ENCODE measurements at places on chromosomes 3 and 15.

GRCh38 chr3:193840111-193840641, 247.2 kb downstream of the OPA1 start:
- no peak for DNase-seq

GRCh38 chr3:180416111-180416594, 185.8 kb upstream of the TTC14 start:
- DNase-seq = no peak

DNA sequence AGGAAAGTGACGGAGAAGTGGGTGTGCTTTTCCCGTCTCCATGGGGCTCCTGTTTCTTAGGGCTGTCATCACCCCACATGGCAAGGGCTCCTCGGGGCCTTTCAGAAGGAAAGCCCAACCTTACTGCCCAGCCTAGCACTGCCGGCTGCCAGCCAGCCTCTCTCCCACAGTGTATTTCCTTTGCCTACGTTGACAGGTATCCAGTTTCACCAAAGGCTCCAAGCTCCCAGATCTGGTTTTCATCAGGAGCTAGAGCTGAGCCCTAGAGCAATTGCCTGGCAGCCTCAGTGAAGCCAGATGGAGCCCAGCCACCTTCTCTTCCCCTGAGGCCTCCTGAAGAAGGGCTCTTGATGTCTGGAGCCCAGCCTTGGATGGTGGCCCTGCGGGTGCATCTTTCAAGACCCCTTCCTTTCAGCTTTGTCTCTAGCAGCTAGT, 20.2 kb downstream of the CRABP1 start:
- no peak for DNase-seq

DNA sequence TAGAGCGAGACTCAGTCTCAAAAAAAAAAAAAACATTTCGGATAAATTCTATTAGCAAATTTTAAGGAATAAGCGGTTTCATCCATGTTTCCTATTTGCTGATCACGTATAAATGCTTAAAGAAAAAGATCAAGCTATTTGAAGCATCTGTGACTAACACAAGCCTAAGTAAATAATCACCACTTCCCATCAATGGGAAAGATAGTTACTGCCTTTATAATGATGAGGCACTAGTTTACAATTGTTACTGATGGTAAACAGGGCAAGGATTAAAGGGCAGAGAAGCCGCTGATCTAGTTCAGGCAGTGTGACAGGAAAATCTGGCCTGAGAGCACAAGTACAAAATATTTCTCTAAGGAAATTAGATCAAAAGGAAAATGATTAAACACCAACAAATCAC, 13.7 kb downstream of the CLPX start:
- no peak for DNase-seq

DNA sequence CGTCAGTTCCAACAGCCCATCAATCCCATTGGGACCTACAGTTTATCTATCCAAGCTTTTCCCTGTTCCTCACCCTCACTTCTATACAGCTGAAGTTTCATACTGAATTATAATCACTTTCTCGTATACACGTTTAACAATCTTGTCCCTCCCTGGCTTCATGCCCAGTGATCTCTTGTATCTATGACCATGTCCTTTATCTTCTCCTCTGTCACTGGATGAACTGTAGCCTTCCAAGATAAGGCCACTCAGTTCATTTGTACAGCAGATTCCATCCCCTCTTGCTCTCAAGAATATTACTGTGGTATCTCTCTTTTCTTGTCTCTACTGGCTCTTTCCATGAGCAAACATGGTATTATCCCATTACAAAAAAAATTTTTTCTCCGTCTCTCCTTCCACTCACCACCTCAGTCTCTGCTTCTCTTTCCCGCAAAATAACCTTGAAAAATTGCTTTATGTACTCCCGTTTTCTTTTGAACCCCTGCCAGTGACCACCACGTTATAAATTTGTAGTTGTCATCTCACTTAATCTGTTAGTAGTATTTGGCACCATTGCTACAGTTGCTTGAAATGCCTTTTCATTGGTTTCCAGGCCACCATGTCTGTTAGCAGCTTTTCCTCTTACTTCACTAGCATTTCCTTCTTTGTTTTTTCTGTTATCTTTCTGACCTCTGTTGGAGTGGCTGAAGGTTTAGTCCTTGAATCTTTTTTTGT, 9.4 kb downstream of the CTNNB1 start:
- no peak for DNase-seq

- no peak for DNase-seq
These were observed 95.6 kb downstream of the OCA2 start for GRCh38 chr15:28003302-28004037.

DNA sequence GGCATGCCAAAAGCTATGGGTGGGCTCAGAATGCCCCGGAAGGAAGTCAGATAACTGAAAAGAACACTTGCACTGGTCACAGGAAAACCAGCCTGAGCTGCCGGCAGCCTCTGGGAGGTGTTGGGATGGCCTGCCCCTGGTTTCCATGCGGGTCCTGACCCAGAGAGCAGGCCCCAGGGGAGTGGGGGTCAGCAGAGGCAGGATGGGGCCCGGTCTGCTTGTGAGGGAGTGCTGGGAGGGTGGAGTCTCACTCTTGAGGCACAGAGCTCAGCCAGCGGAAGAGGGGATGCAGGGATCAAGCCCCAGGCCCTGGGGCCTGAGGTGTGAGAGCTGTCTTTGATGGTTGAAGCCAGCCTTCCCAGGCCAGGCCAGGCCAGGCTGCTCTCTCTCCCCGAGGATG, 2.4 kb upstream of the RPUSD3 start:
- DNase-seq = no peak

DNA sequence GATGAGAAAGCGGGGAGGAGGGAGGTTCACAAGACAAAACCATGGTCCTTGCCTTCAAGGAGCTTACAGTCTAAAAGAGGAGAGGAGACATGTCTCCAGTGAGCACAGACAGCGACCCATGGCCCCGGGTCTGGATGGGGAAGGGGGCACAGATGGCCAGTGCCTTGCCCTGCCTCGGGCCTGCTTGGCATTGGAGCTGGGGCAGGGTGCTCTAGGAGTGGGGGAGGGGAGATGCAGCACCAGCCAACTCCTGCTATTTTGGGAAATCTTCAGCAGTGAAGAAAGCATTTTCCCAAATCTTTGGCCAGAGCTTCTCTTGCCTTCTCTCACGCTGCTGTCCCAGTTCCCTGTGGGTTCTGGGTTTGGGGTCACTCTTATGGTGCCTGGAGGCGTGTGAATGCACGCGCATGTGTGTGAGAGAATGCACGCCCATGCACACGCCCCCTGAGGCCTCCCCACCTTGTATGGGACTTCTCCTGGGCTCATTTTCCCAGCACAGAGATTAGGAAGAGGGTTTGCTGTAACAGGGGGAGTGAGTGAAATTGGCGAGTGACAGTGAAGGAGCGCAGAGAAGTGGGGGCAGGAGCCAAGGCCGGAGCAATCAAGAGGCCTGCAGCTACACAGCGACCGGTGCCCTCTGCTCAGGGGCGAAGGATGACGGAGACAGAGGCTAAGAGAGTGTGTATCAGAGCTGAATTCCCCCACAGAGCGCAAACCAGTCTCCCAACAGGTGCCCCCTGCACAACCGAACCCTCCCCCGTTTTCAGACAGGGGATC, 71.5 kb downstream of the SEMA5B start:
- no peak for DNase-seq

DNA sequence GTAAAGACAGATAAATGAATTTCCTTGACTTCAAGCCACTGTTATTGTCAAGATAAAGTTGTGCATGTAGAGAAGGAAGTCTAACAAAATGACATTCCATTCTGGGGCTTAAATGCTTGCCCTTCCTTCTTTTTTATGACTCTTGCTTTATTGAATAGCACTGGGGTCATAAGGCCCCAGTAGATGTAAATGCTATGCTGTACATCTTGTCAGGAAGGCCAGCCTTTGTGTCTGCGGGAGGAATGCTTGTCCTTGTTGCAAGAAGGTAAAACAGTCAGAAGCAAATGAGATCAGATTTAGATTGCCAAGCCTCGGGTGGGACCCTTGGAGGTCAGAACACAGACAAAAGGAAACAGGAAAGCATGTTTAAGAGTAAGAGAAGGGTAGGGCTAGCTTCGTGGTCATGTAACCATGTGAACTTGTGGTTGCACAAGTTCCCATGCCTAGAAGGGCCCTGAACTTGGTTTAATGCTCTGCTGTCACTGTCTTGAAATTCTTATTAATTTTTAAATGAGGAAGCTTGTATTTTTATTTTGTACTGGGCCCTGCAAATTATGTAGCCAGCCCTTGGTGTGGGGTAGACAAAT, 81.5 kb downstream of the PPM1L start:
- DNase-seq = no peak

- no peak for DNase-seq
These were observed 35.7 kb downstream of the TRANK1 start for GRCh38 chr3:36909181-36909580.

GRCh38 chr3:133676336-133677118, 14.8 kb upstream of the TOPBP1 start:
- no peak for DNase-seq

- no peak for DNase-seq
These were observed 66.6 kb downstream of the DUT start for GRCh38 chr15:48397841-48398240.

DNA sequence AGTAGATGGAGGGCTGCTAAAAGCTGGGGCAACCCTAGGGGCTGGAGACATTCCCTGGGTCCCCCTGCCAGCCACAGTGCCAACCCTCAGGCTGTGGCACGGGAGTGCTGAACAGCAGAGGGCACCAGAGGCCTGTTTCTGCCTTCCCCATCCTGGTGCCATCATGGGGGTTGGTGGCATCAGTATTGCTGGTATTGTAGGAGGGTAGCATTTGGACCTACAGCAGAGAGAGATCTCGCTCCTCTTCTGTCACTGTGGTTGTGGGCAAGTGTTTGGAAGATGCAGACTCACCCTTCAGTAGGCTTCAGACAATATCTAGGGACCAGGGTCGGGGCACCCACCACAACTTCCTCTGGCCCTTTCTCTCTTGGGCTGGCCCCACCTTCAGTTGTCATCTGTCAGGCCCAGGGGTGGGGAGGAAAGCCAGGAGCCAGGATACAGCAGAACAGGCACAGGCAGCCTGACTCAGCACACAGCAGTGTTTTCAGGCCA, 123.5 kb downstream of the RPLP1 start:
- no peak for DNase-seq

DNA sequence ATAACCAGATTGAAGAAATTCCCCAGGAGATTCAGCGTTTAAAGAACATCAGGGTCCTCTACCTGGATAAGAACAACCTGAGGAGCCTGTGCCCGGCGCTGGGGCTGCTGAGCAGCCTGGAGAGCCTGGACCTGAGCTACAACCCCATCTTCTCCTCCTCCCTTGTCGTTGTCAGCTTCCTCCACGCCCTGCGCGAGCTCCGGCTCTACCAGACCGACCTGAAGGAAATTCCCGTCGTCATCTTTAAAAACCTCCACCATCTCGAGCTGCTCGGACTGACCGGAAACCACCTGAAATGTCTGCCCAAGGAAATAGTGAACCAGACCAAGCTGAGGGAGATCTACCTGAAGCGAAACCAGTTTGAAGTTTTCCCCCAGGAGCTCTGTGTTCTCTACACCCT, 9.4 kb upstream of the LRRC34 start:
- no peak for DNase-seq

DNA sequence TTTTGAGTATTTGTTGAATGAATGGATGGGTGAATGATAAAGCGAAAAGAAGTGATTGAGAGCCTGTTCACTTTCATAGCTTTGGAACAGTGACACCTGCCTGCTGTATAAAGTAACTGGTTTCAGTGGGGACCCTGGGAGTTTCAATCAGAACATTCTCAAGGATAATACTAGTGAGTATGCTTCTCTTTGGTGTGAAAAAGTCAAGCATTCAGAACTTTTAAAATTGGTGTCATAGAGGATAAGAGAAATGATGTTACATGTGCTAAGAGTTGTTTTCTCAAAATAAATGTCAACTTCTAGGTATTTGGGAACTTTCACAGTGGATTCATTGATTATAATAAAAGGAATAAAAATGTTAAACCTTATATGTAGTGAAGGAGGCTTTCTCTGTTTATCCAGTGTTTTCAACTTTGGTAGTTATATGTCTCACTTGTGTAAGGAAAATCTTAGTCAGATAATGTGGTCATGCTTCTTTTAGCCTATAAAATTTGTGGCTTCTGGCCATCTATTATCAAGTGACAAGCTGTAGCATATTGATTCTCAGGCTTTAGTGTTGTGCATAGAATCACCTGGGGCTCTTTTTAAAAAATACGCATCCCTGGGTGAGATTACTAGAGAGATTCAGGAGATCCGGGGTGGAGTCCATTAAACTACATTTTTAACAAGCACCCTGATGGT, 11.9 kb downstream of the LRCH3 start:
- DNase-seq = no peak

- DNase-seq = no peak
These were observed 376.6 kb downstream of the MAGI1 start for GRCh38 chr3:65662095-65662494.

GRCh38 chr3:145557405-145557804, 603.6 kb downstream of the PLOD2 start:
- peak; percentile 81 for DNase-seq

GRCh38 chr15:95296643-95297042, 1033.9 kb upstream of the NR2F2 start:
- DNase-seq = no peak

GRCh38 chr3:15783361-15783969, 14.3 kb downstream of the ANKRD28 start:
- no peak for DNase-seq

- DNase-seq = no peak
These were observed 28.3 kb upstream of the GALNT15 start for GRCh38 chr3:16146015-16146730.

GRCh38 chr15:39153058-39153714, 427.7 kb upstream of the THBS1 start:
- DNase-seq = no peak

DNA sequence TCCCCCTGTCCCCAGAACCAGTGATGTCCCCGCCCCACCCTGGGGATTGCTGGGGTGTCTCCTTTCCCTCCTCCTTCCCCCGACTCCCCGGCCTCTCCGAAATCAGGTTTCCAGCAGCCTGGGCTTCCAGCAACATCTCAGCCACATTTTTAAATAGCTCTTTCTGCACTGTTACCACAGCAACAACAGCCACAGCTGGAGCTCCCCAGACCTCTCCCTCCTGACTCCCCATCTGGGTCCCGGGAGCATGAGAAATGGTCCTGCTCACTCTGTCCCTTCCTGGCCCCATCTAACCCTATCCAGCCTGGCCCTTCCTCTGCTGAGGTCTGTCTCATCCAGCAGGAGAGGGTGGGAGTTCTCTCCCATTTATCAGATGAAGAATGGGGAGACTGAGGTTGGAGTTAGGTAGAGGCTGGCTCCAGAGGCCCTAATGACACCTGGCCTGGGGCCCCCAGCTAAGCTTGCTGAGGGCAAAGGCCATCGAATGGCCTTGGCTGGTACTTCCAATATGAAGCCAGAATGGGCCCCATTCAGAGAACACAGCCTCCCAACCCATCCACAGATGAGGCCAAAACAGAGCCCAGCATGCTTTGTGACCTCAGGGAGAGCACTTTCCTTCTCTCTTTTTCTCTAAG, 1.5 kb downstream of the CAMK1 start:
- DNase-seq = no peak

DNA sequence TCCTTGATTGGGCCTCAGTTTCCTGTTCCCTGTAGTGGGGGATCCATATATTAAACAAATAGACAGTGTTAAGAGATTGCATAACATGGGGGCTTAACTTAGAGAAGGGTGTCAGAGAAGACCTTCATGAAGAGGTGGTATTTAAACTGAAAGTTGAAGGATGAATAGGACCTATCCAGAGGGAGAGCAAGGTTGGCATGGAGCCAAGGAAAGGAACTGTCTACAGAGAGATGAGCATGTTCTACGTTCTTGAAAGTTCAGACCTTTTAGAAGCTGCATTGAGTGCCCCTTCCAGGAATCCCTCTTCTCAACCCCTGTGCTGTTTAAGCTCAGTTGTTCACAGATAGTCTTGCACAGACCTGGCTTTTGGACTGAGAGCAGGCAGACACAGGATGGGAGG, 2.4 kb downstream of the HTD2 start:
- DNase-seq = no peak

GRCh38 chr3:35484929-35485530, 154.3 kb upstream of the ARPP21 start:
- no peak for DNase-seq

GRCh38 chr15:70280781-70281180, 183.1 kb upstream of the TLE3 start:
- DNase-seq = no peak
